ENCODE measurements at places on chromosomes 4 and X. TPM values are rescaled to one million over a fixed set of nuclear protein-coding genes. Genes with fewer than 3 reads are reported as not detected.
A peak's percentile ranks its signal among the peaks of the same experiment; 100 is the strongest.

DNA sequence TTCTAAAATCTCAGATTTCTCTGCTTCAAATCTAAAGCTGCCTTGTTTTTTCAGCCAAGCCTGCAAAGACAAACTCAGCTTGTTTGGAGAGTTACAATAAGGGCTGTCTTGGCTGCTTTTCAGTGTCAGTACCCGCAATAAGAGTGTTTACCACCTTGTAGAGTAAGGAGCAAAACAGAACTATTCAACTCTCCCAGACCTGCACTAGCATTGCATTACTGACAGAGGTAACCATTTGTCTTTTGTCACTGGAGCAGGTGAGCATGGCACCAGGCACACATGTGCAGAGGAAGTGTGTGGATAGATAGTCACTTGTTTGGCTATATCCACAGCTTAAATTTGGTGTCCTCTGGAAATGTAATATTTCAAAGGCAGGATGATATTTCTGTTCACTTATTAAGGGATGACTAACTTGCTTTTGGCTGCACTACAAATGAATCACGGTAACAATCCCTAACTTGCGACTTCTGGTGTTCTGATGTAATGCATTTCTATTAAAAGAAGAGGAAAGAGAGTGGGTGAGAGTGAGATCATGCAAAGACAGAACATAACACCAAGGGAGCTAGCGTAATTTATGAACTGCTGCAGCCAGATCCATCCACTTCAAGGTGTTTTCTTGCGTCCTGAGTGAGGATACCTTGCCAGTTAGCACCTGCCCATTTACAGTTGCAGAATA, 38.6 kb downstream of the PTCHD1 start:
- DNase-seq: no peak

GRCh38 chr4:36308150-36308549, 26.7 kb downstream of the DTHD1 start:
- DNase-seq: no peak

DNA sequence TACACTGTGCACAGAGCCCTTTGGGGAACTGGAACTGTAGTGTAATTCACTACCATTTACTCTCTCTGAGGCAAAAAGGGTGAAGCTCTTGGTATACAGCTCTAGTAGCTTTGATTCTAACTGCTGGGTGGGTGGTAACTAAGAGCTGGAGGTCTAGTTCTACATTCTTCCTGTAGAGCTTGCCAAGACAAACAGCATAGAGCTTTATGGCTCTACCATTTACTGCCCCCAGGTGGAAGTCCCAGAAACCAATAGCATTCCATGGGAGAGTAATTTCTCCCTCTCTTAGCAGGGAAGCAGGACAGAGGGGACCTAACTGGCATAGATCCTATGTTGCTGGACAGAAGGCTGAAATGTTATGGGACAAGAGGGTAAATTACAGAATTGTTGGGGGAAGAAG, 26.7 kb downstream of the HDAC8 start:
- no peak for DNase-seq

GRCh38 chr4:7822877-7823276, 116.8 kb downstream of the AFAP1 start:
- no peak for DNase-seq

DNA sequence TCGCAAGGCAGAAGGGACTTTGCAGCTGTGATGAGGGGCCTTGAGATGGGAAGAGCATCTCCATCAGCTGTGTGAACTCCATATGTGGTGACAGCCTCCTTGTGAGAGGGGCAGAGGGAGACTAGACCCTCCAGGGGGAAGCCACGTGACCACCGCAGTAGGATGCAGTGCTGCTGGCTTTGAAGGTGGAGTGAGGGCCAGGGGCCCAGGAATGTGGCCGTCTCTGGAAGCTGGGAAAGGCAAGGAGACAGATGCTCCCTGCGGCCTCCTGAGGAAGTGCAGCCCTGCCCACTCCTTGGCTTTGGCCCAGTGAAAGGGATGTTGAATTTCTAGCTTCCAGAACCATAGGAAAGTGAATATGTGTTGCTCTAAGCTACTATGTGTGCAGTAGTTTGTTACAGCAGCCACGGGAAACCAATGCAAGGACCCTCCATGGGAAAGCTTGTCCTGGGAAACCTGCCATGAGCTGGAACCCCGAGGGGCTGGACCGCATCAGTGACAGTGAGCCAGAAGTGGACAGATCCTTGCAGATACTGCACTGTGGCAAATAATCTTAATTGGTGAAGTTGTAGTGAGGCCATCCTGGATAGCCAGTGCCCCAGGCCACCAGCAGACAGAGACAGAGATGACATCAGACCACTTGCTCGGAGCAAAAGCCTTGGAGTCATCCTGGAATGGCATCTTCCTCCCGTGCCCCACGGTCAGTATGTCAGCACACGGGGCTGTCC, 35.4 kb upstream of the SORCS2 start:
- peak; percentile 46 for DNase-seq

DNA sequence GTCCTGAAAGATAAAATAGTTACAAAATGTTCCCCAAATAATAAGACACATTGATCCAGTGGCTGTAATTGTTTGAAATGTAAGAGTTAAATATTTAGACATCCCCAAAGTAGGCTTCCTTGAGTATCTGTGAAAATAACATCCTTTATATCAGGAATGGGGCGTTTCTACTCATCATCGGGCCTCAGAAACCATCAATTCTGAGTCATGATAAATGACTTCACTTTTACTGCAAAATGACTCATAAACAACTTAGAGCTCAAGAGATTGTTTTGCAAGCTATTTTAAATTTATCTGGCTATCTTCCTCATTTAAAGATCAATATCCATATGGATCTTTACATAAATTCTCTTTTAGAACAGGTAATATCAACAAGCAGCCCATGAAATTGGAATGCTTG, 369.4 kb upstream of the CNKSR2 start:
- no peak for DNase-seq

Gene GAB3
- 0.82 TPM for total RNA-seq

Gene CDKL2
- 60.7 TPM for total RNA-seq

Gene CT45A10
- not detected for total RNA-seq

Gene CLRN2
- not detected for total RNA-seq

Gene TBC1D9
- total RNA-seq: 68.1 TPM

Gene AFF2
- 313 TPM for total RNA-seq

Gene ADGRL3
- total RNA-seq: 302 TPM

Data from frontal cortex (tissue), 4 donors.